Suppressor macrophage treated with lipopolysaccharide for 4 hours (primary cell): ENCODE measurements at places on chromosomes 12 and 14.

- no peak for DNase-seq
Measured at GRCh38 chr12:106767954-106768822, 6.3 kb upstream of the RIC8B start.

GRCh38 chr12:8658346-8658745 lies 4.3 kb downstream of the MFAP5 start:
- DNase-seq: no peak

GRCh38 chr12:563787-564298 lies 99.4 kb downstream of the NINJ2 start:
- no peak for DNase-seq

GRCh38 chr12:127823801-127824200 lies 443.2 kb upstream of the TMEM132C start:
- DNase-seq: no peak

- DNase-seq: no peak
Measured at GRCh38 chr12:43206396-43206795, 345.6 kb downstream of the ADAMTS20 start.

DNA sequence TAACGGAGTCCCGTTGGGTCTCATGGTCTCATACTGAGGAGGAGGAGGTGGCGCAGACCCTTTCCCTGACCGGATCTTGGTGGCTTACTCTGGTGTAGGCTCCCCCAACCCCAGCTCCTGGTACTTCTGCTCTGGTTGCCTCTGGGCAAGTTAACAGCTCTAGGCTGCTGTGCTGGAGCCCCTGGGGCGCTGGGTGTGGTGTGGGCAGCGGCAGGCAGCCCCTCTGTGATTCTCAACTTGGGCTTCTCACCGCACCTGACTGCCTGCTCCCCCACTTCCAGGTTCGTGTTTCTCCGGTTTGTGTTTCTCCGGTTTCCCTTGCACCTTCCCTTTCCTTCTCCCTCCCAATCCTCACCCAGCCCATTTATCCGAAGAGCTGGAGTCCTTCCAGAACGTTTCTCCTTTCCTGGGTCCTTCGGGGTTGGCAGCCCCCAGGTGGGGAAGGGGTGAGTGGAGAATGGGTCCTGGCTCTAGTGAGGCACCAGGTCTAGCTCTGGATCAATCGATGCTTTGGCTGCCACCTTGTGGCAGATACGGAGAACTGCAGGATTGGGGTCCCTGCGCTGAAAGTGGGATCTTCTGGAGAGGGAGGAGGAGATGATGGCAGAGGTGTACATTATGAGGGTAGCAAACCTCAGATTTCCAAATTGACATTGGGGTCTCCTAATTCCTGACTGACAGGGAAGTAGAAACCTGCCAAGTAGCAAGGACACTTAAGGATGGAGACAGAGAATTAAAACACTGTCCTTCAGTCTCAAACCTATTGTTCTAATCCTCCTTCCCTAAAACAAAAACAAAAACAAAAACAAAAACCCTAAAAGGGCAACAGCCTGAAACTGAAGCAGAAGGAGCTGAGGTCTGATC lies 8.3 kb downstream of the CISTR start:
- DNase-seq: peak; percentile 75

DNA sequence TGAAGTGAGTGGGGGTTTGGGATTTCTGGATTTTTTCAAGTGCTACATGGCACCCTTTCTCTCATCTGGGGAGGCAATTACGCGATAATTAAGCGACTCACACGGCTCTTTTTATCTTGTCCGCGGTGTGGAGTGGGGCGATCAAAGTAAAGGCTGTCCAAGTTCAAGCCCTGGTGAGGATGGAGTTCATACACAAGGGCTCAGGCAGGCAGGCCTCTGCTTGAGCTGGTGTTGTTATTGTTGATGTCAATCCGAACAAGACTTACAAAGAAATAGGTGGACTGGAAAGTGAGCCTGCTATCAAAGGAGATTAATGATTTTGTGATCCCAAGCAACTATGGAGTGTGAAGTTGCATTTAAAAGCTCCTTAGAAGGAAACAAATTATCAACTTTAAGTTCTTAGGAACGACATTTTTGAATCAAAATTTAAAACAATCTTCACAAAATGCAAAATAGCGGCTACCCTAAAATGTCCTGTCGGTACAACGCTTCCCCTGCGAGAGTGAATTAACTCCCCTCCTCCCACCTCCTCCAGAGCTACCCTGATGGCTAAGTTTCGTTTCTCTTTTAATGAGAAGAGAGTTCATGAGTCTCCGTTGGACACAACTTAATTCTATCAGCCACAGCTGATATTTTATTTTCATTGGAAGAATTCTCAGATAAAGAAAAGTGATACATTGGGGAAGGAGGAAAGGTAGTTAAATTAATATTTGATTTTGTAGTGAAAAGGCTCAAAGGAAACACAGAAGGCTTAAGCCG lies 5.9 kb downstream of the FOXA1 start:
- no peak for DNase-seq

- no peak for DNase-seq
Measured at GRCh38 chr14:105273062-105273461, 24.7 kb downstream of the BTBD6 start.

DNA sequence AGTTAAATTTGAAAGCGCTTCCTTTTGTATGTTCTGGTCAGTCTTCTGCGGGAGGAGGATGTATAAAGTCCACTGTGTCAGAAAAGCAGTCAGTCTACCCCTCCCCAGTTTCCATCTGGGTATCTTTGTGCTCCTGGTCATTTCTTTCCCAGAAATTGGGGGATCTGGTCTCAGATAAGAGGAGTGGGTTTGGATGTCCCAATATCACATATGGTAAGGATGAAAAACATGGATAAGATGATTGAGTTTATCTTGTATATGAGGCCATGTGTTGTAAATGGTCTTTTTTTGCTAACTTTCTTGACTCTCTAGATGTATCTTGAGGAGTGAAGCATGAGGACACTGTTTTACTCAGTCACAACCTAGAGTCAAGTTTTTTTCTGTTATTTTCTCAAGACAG lies 186.8 kb upstream of the HIF1A start:
- no peak for DNase-seq

GRCh38 chr12:21369141-21369980 lies 3.3 kb upstream of the IAPP start:
- no peak for DNase-seq

GRCh38 chr14:49999146-49999761 lies 106.4 kb downstream of the ARF6 start:
- peak; percentile 89 for DNase-seq

GRCh38 chr12:111442301-111443045 lies 36.8 kb downstream of the SH2B3 start:
- DNase-seq: no peak

- no peak for DNase-seq
Measured at GRCh38 chr14:83372271-83372670, 1838.6 kb upstream of the SEL1L start.

- DNase-seq: no peak
Measured at GRCh38 chr12:52521568-52522266, 1.5 kb upstream of the KRT5 start.

DNA sequence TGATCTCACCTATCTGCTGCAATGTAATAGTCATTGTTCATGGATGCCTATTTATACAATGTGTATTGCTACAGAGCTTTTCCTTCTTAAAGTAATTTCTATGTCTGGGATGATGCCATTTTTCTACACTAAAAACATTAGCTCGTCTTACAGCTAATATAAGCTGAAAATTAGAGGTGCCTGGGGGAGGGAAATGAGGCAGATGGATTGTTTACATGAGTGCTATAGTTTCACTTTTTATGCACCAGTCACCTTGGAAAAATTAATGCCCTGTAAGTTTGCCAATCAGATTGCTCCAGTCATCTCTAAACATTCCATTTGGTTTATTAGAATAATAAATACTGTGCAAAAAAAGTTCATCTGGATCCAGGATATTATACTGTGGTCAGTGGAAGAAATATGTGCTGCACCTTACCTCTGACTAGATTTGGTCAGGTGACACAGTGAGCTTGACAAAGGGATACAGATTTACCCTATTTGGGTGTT lies 436.2 kb downstream of the RAD51B start:
- DNase-seq: no peak

DNA sequence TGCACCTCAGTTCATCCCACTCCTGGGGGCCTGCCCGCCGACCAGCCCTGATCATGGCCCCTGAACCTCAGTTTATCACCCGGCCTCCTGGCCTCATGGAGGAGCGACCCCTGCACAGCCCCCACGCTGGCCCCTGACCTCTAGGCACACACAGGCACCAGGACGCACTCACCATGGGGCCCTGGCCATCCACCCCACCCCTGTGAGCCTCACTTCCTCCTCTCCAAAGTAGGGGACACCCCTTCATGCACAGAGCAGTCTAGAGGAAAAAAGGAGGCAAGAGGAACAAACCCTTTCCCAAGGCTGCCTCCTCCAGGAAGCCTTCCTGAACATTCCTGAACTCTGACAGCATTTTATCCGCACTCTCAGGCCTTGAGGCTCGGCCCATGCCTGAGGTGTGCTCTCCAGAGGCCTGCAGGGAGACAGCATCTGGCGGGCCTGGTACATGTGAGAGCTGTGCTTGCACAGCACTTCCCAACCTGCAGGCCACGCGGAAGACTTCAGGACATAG lies 39.4 kb downstream of the CCNK start:
- no peak for DNase-seq

- DNase-seq: no peak
Measured at GRCh38 chr14:84254290-84254689, 1275.7 kb upstream of the FLRT2 start.

GRCh38 chr12:46517579-46517962 lies 145.0 kb upstream of the SLC38A2 start:
- DNase-seq: no peak

DNA sequence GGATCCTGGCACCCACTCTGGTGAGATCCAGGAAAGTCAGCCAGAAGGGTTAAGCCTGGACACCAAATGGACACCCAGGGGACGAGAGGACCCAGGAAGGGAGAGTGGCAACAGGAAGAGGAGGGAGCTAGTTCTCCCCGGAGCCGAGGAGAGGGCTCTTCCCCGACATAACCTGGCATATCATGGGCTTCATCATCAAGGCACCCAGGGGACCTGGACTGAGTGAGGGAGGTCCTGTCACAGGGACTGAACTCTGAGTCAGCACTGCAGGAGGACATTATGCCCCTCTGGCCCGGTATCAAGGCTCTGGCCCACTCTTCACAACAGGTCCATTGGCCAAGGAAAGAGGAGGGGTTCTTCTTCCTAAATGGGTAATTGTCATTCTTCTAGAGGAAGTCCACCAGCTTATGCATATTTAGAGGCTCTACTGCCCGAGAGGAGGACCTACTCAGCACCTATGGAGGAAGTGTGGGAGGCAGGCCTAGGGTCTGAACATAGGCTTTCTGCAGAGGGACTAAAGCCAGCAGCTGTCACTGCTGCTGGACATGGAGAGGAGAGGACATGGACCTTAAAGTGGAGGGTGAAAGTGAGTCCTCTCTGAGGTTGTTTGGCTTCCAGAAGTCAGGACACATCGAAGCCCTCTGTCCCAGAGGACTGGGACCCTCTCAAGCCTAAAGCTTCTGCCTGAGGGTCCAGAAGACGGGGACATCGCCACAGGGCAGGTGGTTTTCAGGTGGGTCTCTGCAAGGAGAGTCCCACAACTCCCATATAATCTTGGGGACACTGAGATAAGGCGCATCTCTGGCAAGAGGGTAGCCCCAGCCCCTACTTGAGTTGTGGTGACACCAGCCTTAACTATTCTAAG lies 18.6 kb downstream of the ISCA2 start:
- DNase-seq: no peak

GRCh38 chr14:22464422-22465142 lies 124.4 kb downstream of the DAD1 start:
- no peak for DNase-seq

DNA sequence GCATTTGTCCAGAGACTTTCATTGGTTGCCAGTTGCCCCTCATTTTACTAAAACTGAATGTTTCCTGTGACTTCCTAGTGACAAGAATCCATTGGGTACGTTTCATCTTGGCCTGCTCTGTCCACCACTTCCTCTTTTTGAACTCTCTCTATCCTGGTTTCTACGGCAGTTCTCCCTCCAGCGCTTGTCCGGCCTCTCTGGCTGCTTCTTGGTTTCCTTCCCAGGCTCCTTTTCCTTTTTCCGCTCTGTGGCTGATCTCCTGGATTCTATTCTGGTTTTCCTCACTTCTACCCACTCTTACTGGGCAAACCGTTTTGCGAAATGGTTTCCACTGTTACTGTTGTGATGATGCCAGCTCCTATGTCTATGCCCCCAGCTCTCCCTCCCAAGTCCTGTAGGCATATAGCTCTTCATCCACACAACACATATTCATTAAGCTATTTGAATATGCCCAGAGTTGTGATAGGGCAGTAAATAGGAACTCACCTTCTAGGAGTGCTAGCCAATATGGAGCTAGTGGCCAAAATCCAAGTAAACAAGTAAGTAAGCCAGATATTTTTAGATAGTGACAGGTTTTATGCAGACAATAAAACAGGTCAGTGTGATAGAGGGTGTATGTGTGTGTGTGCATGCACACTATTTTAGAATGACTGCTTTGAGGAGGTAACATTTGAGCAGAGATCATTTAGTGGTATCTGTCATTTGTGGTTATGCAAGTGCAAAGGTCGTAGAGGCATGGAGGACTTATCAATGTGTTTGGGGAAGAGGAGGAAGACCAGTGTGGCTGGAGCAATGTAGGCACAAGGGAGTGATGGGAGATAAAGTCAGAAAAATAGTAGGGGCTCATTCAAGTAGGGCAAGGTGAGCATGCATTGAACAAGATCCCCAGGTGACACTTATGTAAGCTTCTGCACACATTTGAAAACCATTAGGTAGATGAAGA lies 27.9 kb upstream of the CTDSP2 start:
- peak; percentile 61 for DNase-seq

DNA sequence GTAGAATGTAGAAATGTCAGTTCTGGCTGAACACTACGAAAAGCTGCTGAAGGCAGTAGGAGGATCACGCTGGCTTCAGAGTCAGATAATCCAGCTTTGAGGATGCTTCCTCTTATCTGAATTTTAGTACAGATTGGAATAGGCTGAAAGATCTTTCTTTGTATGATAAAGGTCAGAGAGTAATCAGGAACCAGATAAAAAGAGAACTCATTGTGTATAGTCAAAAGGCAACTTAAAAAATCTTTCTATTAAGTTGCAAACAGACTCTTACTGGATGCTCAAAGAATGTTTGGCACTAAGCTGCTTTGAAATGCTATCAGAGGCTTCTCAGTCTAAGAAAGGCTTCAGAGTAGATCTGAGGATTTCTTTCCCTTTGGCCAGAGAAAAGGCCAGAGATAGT lies 21.8 kb upstream of the TRHDE start:
- DNase-seq: no peak

DNA sequence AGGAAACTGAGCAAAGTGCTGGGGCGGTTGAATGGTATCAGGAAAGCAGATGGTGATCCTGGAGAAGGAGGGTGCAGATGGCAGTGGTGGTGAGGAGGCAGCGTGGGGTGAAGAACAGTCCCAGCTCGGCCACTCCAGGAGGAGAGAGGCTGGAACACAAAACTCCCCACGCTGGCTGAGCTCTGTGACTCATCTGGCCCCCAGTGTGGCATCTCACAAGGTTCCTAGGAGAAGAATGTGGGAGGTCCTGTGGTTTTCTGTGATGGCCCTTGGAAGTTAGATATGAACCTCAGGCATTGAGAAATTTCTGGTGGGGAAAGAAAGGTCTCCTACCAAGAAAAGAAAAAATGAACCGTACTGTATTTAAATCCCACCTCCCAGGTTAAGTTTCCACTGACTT lies 8.0 kb upstream of the NRXN3 start:
- peak; percentile 18 for DNase-seq
